ENCODE measurements at places on chromosomes 5 and 9. TPM values are rescaled to one million over a fixed set of nuclear protein-coding genes. Genes with fewer than 3 reads are reported as not detected.

FOXD4 gene
- total RNA-seq: 1.2 TPM

PCDH12 gene
- 2.4 TPM for total RNA-seq

RCL1 gene
- total RNA-seq: 20.0 TPM

DNA sequence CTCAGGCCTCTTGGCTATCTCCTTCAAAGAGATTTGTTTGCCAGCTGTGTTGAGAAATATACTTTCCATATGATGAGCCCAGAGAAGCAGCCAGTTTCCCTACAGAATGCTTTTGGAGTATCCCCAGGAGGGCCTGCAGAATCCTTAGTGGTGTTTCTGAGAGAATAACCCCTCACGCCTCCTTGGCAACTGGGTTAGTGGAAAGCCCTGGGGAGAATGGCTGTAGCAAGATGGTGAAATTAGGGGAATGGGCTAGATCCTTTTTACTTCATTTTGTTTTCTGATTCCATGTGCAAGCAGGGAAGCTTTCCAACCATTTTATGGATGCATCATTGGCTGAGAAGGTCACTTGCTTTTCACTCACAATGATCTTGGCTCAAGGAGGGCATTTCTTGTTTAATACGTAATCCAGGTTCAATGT lies 364.6 kb downstream of the DMRT2 start:
- no peak for DNase-seq

GRCh38 chr9:115632391-115632790 lies 514.4 kb upstream of the TNC start:
- no peak for DNase-seq

DNA sequence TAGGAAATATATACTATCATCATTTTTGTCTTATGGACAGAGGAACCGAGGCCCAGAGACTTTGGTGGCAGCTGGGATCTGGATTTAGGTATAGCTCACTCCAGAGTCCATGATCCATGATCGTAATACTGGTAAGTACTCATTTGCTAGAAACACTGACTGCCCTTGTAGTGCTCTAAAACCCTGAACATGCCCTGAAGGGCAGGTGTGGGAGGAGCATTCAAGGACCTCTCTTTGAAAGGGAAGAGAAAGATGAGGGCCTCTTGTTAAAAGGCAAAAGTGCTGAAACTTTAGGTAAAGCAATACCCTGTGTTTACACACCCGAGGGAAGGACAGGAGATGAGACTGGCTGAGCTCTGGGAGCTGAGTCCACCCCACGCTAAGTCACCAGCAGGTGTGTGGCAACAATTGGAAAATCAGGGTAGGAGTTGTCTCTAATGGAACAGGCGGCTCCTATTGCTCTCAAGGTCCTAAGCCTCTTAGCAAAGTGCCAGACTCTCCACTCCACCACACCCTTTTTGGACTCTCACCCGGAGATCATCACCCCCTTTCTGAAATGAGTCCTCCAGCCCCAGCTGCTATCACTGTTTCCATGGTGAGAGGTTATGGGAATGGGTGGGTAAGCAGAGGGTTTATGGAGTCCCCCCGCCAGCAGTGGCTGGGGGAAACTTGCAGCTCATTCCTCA lies 34.8 kb downstream of the TRPC7 start:
- DNase-seq: no peak

TLX3 gene
- total RNA-seq: not detected

PRDM9 gene
- not detected for total RNA-seq

SOX30 gene
- total RNA-seq: under 0.01 TPM

- no peak for DNase-seq
Observed at GRCh38 chr9:90099262-90099963, 494.6 kb downstream of the GADD45G start.

DNA sequence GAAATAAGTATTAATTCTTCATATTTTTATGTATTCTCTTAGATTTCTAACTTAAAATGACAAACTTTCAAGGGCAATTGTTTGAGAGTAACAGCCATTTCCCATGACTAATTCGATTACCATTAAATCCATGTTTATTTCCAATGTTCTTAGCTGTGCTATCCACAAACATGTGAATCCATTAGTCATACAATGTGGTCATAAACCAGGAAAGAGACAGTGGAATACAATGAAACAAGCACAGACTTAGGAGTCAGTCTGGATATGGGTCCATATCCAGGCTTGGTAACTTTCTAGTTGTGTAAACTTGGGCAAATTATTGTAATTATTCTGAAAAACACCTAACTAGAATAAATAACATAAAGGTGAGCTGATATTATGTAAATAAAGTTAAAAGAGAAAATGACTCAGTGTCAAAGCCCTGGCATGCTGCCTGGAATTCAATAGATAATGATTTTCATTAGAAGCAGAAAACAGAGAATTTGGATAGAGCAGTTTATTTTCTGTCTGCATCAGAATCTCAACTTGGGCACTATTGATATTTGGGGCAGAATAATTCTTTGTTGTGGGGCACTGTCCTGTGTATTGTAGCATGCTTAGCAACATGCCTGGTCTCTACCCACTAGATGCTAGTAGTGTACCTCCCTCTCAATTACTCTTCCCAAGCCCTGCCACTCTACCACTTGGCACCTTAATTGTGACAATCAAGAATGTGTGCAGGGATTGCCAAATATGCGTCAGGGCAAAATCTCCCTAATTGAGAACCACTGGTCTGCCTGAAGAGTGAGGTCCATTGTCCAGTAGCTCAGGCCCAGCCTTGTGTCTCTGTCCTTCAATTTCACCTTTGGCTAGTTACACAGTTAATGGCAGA lies 44.7 kb upstream of the SLC27A6 start:
- DNase-seq: no peak

LPAR1 gene
- total RNA-seq: 24.5 TPM

- no peak for DNase-seq
Observed at GRCh38 chr5:149679876-149680809, 50.0 kb upstream of the PPARGC1B start.

DNA sequence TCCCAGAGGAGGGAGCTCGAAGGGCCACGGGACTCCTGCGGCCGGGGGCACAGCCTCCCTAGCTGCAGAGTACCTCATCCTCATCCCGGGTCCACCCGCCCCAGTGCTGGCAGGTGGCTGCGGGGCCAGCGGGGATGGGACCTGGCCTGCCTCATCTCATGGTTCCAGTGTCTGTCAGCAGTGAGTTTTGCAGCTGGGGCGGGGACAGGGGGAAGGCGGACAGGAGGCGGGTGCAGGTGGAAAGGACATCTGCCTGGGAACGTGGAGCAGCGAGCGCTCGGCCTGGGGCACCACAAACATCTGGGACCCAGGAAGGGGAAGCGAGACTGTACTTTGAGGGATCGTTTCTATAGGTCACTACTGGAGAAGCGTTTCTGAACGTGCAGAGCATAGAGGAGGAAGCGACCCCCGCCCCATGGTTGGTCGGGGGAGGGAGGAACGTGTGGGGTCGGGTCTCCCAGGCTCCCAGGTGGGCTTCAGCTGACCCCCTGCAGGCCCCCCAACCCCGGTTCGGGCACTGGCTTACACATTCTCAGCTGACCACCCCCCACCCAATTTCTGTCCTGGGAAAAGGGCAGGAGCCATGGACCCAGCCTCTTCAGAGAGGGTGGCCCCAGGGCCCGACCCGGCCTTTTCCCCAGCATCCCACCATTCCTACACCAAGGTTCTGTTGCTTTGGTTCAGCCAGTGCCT lies 56.5 kb upstream of the NOTCH1 start:
- DNase-seq: no peak

GRCh38 chr5:639584-640213 lies 27.6 kb downstream of the CEP72 start:
- no peak for DNase-seq

NAA35 gene
- 65.6 TPM for total RNA-seq

CBY3 gene
- total RNA-seq: not detected

MSX2 gene
- total RNA-seq: 0.41 TPM

PLAC8L1 gene
- total RNA-seq: 0.82 TPM

FRMD3 gene
- 43.6 TPM for total RNA-seq

Data from frontal cortex (tissue), 4 donors.